Liver (tissue), 10 donors: ENCODE measurements at places on chromosomes 1 and 21. TPM values are rescaled to one million over a fixed set of nuclear protein-coding genes. Genes with fewer than 3 reads are reported as not detected.

DNA sequence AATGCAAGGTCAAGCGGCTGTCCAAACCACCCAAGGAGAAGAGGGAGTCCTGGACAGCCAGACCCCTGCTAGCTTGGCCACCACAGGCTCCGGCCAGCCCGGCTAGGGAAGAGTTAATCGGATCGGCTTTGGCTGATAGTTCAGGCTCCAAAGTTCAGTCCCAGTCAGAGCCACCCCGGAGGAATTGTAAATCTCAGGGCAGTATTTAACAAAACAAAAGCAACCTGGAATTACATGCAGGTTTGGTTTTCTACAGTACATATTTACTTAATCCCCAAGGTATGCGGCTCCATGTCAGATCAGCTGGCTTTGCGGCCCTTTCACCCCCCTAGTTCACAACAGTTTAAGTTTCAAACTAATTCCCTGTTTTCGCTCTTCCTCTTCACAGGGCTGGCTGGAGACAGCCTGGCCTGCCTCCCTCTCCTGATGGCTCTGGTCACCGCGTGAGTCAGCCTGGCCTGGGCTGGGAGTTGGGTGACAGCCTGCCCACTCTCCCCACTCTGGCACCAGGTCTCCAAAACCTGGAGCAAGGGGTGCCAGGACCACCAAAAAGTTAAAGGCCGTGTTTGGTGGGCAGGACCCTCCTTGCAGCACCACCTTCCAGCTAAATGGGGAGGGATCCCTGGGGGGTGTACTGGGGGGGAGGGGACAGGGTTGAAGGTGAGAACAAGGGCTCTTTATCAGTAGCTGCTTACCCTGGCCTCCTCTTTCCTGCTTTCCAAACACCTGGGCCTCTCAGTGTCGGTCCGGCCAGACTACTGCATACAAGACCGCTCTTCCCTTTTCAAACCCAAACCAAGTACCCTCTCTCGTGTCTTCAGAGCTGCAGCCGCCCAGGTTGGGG is 1.9 kb downstream of the DHRS3 start:
- peaks cover 47% of the 10 kb centered on the region for H3K4me1 ChIP-seq
- DNase-seq = peak; percentile 52
- peak overlapping the region; percentile 97 for H3K4me3 ChIP-seq
- H3K36me3 ChIP-seq = no peaks in the 10 kb centered on the region

- H3K27me3 ChIP-seq = no peaks in the 10 kb centered on the region
- H3K36me3 ChIP-seq = no peaks in the 10 kb centered on the region
- H3K4me1 ChIP-seq = peaks cover 2% of the 10 kb centered on the region
- H3K27ac ChIP-seq = no peak overlapping the region
Measured at GRCh38 chr1:904310-904950, 19.3 kb upstream of the SAMD11 start.

GRCh38 chr1:1019122-1019999 is 559 bp upstream of the AGRN start:
- H3K36me3 ChIP-seq = no peaks in the 10 kb centered on the region
- H3K27me3 ChIP-seq = no peaks in the 10 kb centered on the region
- H3K4me1 ChIP-seq = peaks cover 13% of the 10 kb centered on the region
- H3K4me3 ChIP-seq = no peak overlapping the region
- peak; percentile 83 for DNase-seq

DNA sequence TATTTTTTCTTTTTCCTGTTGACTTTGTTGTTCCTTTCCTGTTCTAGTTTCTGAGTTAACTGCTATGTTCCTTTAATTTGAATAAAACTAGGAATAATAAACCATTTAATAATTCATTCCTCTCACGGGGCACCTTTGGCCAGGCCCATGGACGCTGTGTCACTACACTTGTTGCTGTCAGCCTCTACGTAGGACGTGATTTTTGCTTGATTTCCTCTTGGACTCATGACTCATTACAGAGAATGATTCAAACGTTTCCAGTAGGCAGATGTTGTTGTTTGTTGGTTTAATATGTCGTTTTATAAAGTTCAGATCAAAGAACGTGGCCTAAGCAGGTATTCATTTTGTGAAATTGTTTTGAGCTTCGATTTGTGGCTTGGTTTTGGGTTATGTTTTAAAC is 9.1 kb upstream of the SLC19A1 start:
- no peaks in the 10 kb centered on the region for H3K27me3 ChIP-seq
- no peak for DNase-seq
- no peaks in the 10 kb centered on the region for H3K4me1 ChIP-seq
- no peak overlapping the region for H3K4me3 ChIP-seq
- peak overlapping the region; percentile 42 for H3K27ac ChIP-seq
- H3K36me3 ChIP-seq = no peaks in the 10 kb centered on the region

DNA sequence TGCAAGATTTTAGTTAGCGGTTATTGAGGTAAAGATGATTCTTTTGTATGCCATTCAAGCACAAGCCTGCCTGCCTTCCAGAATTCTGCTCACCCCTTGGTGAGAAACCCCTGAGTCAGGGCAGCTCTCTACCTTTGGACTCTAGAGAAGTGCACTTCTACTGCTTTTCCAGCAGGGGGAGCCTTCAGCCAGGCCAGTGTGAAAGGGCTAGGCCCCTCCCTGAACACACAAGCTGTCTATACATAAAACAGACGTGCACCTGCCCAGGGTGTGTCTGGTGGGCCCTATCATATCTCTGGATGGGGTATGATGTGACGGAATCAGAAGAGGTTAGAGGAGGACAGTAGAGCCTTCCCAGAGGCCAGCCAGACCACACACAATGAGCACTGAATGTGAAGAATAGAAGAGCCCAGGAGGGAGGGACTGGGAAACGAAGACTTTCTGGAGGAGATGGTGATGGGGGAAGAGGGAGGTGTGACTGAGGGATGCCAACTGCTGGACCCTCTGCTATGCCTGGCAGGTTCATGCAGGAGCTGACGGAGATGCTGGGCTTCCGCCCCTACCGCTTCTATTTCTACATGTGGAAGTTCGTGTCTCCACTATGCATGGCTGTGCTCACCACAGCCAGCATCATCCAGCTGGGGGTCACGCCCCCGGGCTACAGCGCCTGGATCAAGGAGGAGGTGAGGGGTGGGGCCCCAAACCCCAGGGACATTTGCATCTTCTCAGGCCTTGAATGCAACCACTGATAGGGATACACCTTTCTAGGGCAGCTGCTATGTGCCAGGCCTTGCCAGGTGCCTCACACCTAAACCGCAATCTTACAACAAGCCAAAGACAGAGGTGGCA is 13.0 kb upstream of the KCNC4 start:
- H3K4me1 ChIP-seq = no peaks in the 10 kb centered on the region
- H3K4me3 ChIP-seq = no peak overlapping the region
- no peak for DNase-seq
- no peak overlapping the region for H3K27ac ChIP-seq
- no peaks in the 10 kb centered on the region for H3K36me3 ChIP-seq

DNA sequence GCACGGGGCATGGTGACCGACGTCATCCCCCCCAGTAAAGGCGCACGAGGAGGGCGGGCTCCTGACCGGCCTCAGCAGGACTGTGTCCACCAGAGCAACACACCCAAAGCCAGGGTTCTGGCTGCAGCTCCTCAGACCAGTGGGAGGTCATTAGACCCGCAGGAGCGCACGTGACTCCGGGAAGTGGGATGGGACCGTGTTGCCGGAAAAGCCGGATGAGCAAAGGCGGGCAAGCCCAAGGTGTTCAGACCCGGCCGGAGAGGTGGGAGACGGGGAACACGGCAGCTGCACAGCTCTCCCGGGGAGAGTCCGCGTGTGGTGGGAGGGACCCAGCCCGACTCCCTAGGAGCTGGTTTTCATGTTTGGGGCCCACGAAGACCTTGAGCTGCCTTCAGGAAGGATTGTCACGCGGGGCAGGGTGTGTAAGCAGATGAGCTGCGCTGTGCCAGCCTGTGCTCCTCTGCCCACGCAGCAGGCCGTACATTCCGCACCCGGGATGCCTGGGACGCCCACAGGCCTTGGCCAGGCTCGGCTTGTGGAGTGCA is 20.6 kb upstream of the TRAPPC10 start:
- no peaks in the 10 kb centered on the region for H3K4me1 ChIP-seq
- H3K4me3 ChIP-seq = no peak overlapping the region
- DNase-seq = no peak
- no peak overlapping the region for H3K27ac ChIP-seq

- no peak overlapping the region for H3K4me3 ChIP-seq
- H3K4me1 ChIP-seq = peaks cover 67% of the 10 kb centered on the region
- no peak for DNase-seq
- H3K27ac ChIP-seq = peak overlapping the region; percentile 66
Measured at GRCh38 chr1:52913537-52913936, 8.0 kb downstream of the ECHDC2 start.

DNA sequence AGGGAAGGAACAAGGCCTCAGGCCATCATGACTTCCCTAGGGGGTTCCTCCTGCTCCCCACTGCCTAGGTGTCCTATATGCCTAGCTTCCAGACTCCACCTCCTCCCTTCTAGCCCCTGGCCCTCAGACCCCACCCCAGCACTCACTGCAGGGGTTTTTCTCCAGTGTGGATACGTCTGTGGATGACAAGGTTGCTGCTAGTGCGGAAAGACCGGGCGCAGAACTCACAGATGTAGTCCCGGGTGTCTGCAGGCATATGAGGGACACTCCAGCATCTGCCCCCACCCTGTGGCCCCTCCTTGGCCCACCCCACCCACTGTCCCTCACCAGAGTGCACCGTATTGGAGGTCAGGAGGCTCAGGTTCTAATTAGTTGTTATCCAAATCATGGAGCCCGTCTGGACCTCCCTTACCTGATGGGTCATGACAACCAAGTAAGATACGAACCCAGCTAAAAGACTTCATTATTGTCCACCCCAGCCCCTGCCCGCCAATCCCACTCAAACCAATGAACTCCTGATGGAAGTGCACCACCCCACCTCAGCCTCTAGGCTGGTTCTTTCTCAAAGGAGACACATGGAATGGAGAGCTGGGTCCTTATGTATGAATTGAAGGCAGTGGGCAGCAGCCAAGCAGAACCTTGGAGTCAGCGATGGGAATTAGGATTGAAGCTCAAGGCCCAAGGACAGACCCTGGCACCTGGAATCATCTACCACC is 8.2 kb downstream of the ZNF692 start:
- no peak for DNase-seq
- H3K27ac ChIP-seq = no peak overlapping the region
- no peak overlapping the region for H3K4me3 ChIP-seq
- peaks cover 10% of the 10 kb centered on the region for H3K36me3 ChIP-seq

DNA sequence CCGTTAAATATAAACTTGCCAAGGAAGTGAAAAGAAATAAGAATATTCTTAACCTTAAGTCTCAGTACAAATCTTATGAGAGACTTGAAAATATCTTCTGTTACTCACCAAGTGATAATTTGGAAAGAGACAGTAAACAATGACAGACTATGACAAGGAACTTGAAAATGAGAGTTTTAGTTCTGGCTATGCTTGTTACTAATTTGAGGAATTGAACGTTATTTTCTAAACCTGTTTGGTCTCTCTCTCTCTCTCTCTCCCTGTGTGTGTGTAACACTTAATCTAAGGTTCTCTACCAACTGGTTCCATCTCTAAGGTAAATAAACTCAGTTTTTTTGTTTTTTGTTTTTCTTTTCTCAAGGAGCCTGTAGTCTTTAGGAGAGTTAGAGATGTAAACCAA is 161.8 kb downstream of the AMY1C start:
- H3K27me3 ChIP-seq = no peaks in the 10 kb centered on the region
- no peaks in the 10 kb centered on the region for H3K36me3 ChIP-seq
- DNase-seq = no peak
- no peaks in the 10 kb centered on the region for H3K4me1 ChIP-seq
- H3K27ac ChIP-seq = no peak overlapping the region
- no peak overlapping the region for H3K4me3 ChIP-seq

- H3K27me3 ChIP-seq = no peaks in the 10 kb centered on the region
- H3K27ac ChIP-seq = peak overlapping the region; percentile 14
- no peak overlapping the region for H3K4me3 ChIP-seq
- peaks cover 36% of the 10 kb centered on the region for H3K4me1 ChIP-seq
- no peak for DNase-seq
Measured at GRCh38 chr1:39567302-39567701, 9.3 kb downstream of the PABPC4 start.

DNA sequence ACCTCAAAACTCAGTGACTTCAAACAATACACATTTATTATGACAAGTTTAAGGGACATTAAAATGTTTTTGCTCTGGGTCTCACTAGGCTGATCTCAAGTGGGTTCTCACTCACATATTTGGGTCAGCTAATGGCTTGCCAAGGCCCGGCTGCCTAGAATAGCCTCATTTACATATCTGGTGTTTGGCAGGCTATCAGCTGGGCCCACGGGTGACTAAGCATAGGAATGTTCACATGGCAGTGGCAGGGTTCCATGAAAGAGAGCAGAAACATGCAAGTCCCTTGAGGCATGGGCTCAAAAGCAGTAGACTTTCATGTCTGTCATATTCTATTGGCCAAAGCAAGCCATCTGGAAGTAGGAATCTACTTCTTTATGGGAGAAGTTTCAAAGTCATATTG is 492.6 kb downstream of the KCNT2 start:
- no peaks in the 10 kb centered on the region for H3K4me1 ChIP-seq
- no peak overlapping the region for H3K27ac ChIP-seq
- no peaks in the 10 kb centered on the region for H3K27me3 ChIP-seq

GRCh38 chr1:84300501-84300900 is 1.0 kb upstream of the SAMD13 start:
- DNase-seq = no peak
- no peak overlapping the region for H3K4me3 ChIP-seq
- H3K27me3 ChIP-seq = no peaks in the 10 kb centered on the region
- no peak overlapping the region for H3K27ac ChIP-seq
- H3K4me1 ChIP-seq = peaks cover 1% of the 10 kb centered on the region
- H3K36me3 ChIP-seq = no peaks in the 10 kb centered on the region

GRCh38 chr1:237932816-237933215 is 42.1 kb upstream of the ZP4 start:
- no peaks in the 10 kb centered on the region for H3K4me1 ChIP-seq
- DNase-seq = no peak
- H3K4me3 ChIP-seq = no peak overlapping the region
- no peak overlapping the region for H3K27ac ChIP-seq
- no peaks in the 10 kb centered on the region for H3K36me3 ChIP-seq

- no peak overlapping the region for H3K27ac ChIP-seq
- no peak for DNase-seq
- no peaks in the 10 kb centered on the region for H3K27me3 ChIP-seq
- H3K36me3 ChIP-seq = peaks cover 16% of the 10 kb centered on the region
- no peak overlapping the region for H3K4me3 ChIP-seq
- H3K4me1 ChIP-seq = no peaks in the 10 kb centered on the region
Measured at GRCh38 chr1:1216770-1217620, 3.0 kb upstream of the TNFRSF4 start.

DNA sequence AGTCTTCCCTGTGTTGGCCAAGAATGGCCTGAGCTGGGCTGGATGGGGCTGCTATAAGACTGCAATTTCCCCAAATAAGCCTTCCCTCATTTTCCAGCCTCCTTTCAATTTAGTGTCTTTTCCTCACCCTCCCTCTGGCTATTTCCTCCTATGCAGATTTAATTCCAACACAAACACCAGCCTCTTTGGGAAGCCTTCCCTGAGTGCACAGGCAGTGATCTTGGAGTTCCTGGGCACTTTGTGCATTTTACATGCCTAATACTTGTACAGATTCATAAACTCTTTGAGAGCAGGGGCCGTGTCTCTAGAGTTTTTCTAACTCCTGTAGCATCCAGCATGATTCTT is 91.1 kb upstream of the TLR5 start:
- H3K4me3 ChIP-seq = no peak overlapping the region
- no peak overlapping the region for H3K27ac ChIP-seq
- H3K27me3 ChIP-seq = no peaks in the 10 kb centered on the region

- H3K27ac ChIP-seq = no peak overlapping the region
- no peaks in the 10 kb centered on the region for H3K27me3 ChIP-seq
- no peaks in the 10 kb centered on the region for H3K36me3 ChIP-seq
- no peak overlapping the region for H3K4me3 ChIP-seq
Measured at GRCh38 chr1:28359592-28360239, 9.8 kb upstream of the PHACTR4 start.

Gene KIF21B
- 1.9 TPM for total RNA-seq

Gene ADORA3
- 2.3 TPM for total RNA-seq

Gene CFAP57
- total RNA-seq = 0.19 TPM

Gene ZSCAN20
- 2.3 TPM for total RNA-seq

Gene C1orf210
- total RNA-seq = 0.75 TPM

Gene RNF186
- total RNA-seq = 0.33 TPM

Gene AIRE
- total RNA-seq = 0.05 TPM

Gene OR2T1
- not detected for total RNA-seq

Gene MMP23B
- 4.2 TPM for total RNA-seq
